ENCODE measurements at places on chromosomes 12 and 14. TPM values are rescaled to one million over a fixed set of nuclear protein-coding genes. Genes with fewer than 3 reads are reported as not detected.

CLEC2A gene
- total RNA-seq, result not detected

PLEKHG3 gene
- 134 TPM for total RNA-seq

GRCh38 chr14:44309331-44309730, 197.8 kb downstream of the FSCB start:
- DNase-seq, result no peak

DNA sequence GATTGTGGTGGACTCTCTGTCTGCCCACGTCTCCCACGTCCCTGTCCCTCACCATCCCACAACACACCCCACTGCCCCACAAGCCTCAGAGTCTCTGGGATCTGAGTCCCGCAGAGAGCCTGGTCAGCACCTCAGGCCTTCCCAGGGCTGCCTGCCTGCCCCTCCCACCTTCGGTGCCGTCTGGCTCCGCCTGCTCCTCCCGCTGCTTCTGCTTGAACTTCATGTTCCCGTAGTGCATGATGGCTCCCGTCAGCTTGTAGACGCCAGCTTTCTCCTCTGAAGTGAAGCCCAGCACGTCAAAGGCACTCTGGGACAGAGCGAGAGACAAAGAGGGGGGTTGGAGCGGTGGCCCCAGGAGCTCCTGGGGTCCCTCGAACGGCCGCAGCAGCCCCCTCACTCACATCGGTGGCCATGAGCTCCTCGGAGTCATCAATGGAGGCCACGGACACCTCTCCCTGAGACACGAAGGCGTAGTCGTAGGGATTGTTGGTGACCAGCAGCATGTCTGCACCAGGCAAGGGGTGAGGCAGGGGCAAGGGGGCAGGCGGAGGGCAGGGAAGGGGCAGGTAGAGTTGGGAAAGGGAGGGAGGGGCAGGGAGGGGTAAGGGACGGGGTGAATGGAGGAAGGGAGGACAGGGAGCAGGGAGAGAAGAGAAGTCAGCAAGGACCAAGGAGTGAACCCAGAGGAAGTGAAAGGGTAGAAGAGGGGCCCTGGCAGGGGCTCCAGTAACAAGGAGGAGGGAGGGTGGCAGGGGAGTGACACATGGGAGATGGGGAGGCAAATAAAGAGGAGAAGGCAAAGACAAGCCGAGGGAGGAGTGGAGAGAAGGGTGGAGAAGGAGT, 5.6 kb downstream of the MYH6 start:
- no peak for DNase-seq

- no peak for DNase-seq
Measured at GRCh38 chr14:51603495-51603894, 48.2 kb upstream of the FRMD6 start.

- no peak for DNase-seq
Measured at GRCh38 chr12:111954969-111955368, 58.0 kb downstream of the TMEM116 start.

- peak; percentile 22 for DNase-seq
Measured at GRCh38 chr12:121753844-121754264, 39.6 kb downstream of the RHOF start.

GRCh38 chr12:69639400-69640016, 28.8 kb upstream of the LRRC10 start:
- peak; percentile 65 for DNase-seq

DNA sequence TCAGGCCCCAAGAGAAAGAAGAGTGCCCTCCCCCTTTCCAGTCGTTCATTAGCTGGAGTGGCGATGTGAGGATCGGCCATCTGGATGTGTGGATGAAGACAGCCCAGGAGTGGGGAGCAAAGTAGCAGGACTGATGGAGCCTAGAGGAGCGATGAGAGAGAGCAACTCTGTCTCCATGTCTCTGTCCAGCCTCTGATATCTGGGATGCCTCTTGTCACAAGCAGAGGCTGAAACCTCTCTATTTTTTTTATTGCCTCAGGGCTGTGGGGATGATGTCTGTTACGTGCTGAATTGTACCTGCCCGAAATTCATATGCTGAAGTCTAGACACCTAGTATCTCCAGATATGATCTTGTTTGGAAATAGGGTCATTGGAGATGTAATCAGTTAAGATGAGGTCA, 2.7 kb downstream of the SERPINA11 start:
- no peak for DNase-seq

- DNase-seq, result no peak
Measured at GRCh38 chr14:25250516-25250915, 200.6 kb upstream of the STXBP6 start.

LYZ gene
- 4.5 TPM for total RNA-seq

- DNase-seq, result no peak
Measured at GRCh38 chr14:46384611-46385010, 267.0 kb downstream of the RPL10L start.

GPHN gene
- total RNA-seq, result 3.3 TPM

DNA sequence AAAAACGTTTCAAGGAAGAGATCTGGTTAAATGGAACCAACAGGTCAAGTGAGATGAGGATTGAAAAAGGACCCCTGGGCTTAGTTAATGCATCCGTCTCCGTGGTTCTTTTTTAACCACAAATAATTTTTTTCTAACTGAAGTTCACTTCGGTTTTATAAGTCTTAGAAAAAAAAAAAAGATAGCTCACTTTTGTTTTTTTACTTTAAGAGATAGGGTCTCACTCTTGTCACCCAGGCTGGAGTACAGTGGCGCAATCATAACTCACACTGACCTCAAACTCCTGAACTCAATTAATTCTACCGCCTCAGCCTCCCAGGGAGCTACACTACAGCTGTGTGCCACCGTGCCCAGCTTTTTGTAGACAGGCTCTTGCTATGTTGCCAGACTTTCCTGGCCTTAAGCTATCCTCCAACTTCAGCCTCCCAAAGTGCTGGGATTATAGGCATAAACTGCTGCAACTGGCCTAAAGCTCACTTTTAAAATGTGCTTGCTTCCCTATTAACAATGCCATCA, 11.8 kb downstream of the HNRNPC start:
- DNase-seq, result no peak

DNA sequence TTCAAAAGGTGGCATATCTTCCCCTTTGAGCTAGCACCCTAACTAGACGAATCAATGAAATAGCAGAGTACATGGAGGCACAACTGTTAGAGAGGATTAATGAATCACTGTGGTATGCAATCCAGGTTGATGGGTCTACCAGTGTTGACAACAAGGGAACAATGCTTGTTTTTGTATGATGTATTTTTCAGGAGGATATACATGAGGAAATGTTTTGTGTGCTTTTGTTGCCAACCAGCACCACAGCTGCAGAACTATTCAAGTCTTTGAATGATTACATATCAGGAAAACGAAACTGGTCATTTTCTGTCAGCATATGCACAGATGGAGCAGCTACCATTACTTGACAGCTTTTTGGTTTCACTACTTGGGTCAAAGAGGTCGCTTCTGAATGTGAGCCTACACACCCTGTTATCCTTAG, 142.6 kb downstream of the GPHN start:
- no peak for DNase-seq

- DNase-seq, result no peak
Measured at GRCh38 chr12:93908846-93909567, 231.8 kb downstream of the CRADD start.

DNA sequence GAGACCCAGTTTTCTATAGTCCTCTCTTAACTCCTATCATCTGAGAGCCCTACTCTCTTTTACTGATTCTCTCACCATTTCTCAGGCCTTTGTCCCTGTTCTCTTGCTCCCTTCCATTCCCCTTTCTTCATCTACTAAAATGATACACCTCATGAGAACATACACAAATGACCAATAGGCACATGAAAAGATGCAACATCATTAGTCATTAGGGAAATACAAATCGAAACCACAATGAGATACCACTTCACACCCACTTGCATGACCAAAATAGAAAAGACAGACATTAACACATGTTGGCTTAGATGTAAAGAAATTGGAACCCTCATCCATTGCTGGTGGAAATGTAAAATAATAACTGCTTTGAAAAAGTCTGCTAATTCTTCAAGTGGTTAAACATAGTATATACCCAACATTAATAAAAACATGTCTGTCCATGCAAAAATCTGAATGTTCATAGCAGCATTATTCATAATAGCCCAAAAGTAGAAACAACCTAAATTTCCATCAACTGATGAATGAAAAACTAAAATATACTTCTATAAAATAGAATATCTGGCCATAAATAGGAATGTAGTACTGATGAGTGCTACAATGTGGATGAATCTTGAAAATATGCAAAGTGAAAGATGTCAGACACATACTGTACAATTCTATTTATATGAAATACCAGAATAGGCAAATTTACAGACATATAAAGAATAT, 66.0 kb downstream of the DENND5B start:
- no peak for DNase-seq

UTP20 gene
- total RNA-seq, result 8.0 TPM

METTL1 gene
- 29.8 TPM for total RNA-seq

All from ascending aorta (tissue), 2 donors.